Heart left ventricle (tissue), 16 donors: ENCODE measurements at places on chromosomes 1 and 21. TPM values are rescaled to one million over a fixed set of nuclear protein-coding genes. Genes with fewer than 3 reads are reported as not detected.

The CR2 gene
- total RNA-seq = not detected

The KCNE1 gene
- total RNA-seq = 10.9 TPM

The COQ8A gene
- total RNA-seq = 325 TPM

DNA sequence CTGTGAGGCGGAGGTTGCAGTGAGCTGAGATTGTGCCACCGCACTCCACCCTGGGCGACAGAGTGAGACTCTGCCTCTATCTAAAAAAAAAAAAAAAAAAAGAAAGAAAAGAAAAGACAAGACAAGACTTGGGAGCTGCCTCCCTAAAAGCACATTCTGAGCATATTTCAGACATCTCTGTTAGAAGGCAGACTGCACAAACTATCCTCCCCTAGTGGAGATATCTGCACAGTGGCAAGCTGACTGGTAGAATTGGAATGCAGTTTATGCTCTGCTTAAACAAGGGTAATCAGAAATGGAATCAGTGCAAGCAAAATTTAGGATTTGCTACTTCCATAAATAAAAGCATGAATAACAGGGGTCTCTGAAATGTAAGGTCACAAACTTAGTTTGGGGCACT lies 31.8 kb downstream of the GNG4 start:
- DNase-seq = no peak

DNA sequence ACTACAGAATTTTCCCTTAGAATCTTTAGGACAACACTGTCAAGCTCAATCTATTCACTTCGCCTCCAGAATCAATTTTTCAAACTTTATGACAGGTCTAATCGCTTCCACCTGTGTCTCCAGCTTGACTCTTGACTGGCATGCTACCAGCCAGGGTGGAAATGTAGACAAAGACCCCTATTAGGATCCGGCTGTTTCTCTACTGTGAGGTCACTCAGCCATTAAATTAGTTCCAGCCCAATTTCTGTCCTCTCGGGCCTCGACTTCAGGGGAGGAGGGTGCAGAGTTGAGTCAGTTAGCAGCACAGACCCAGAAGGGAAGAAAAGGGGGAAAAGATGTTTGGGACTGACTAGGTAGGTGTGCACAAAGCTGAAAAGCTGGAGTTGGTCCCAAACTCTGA lies 78.5 kb downstream of the HLCS start:
- DNase-seq = no peak

- peak; percentile 56 for DNase-seq
Observed at GRCh38 chr1:34844252-34844634, 15.3 kb downstream of the SMIM12 start.

- no peak for DNase-seq
Observed at GRCh38 chr1:234707641-234708040, 97.7 kb upstream of the IRF2BP2 start.

The GRHL3 gene
- not detected for total RNA-seq

The SMYD2 gene
- 303 TPM for total RNA-seq

- DNase-seq = peak; percentile 45
Observed at GRCh38 chr1:151145304-151146071, 943 bp downstream of the SEMA6C start.

DNA sequence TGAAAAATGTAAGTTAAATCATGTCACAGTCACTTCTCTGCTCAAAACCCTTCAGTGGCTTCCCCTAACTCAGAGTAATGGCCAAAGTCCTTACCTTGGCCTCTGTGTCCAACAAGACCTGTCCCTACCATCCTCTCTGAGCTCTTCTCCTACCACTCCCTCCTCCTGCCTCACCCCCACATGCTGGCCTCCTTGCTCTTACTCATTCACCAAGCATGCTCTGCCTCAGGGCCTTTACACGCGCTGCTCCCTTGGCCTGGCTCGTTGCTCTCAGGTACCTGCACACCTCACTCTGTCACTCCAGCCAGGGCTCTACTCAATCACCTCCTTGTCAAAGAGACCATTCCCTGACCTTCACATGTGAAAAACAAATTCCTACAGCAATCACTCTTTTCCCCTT lies 54.2 kb downstream of the SEC16B start:
- DNase-seq = no peak

GRCh38 chr1:33517596-33518250 lies 45.3 kb downstream of the ZSCAN20 start:
- no peak for DNase-seq

DNA sequence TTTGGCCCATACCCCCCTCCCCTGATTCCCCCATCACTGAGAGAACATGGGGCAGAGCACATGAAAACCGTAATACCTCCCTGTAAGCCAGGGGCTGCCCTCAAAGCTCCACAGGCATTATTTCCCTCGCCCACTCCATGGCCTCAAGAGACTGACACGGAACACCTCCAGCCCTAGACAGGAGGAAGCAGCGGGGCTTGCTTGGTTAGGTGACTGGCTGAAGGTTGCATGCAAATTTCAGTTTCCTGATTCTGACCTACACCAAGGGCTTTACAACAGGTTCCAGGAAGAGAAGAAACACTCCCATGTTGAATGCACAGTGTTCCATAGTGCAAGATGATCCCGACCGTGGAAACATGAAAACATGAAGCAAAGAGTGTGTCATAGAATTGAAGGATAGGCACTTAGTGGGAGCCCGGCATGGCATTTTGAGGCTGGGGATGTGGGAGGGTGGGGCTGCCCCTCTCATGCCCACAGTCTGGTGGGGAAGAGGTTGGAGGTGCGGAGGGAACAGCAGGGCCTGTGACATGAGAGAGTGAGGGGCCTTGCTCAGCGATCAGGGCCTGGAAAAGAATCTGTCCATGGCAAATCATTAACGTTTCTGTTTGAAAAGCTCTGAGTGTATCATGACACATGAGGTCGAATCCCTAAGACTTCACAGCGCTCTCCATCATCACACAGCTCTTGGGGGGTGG lies 33.5 kb downstream of the GPR137B start:
- no peak for DNase-seq

GRCh38 chr1:34028381-34029055 lies 136.5 kb downstream of the CSMD2 start:
- no peak for DNase-seq

DNA sequence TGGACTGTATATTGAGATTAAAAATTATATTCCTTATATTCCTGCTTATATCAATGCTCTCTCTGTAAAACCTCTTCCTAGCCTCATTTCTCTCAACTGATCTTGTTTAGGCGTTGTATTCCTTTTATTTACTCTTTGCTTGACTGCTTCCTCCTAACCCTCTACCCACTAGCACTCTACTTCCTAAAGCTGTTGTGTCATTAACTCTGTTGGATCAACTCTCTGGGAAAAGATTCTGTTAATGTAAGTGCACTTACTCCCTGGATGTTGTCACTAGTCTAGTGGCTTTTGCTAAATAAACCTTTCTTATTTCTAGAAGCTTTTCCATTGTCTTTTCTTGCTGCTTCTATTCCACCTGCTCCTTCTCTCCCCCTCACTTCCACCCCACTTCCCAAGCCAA lies 6.5 kb downstream of the SPATA46 start:
- DNase-seq = no peak

DNA sequence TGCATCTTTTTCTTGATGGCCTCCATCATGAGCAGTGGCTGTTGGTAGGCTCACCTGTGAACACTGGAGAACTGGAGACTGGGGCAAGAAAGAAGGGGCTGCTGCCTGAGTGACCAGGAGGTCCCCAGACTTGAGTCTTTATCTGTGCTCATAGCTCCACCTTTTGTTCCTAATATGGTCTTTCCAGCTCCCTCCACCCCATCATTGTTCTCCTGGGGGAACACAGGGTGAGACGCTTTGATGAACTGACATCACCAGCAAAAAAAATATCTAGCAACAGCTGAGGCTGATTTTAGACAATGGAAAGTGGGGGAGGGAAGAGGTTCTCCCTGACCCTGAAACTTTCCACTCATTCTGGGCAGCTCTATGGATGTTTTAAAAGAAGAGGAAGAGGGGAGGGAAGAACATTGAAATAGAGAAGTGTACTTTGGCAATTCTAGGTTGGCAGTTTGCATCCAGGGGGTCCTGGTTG lies at the start of gene TPM3:
TPM3 (minus strand) TSS at position 111 of the 472 bp plus-strand sequence; CDS start at position 29, 82 bp downstream.
- no peak for DNase-seq

- DNase-seq = no peak
Observed at GRCh38 chr1:109625601-109626560, 6.2 kb downstream of the AMPD2 start.

GRCh38 chr1:48697066-48697707 lies 79.5 kb downstream of the BEND5 start:
- DNase-seq = peak; percentile 68

The LCE2C gene
- total RNA-seq = not detected
